ENCODE measurements at places on chromosomes 11 and 22.

DNA sequence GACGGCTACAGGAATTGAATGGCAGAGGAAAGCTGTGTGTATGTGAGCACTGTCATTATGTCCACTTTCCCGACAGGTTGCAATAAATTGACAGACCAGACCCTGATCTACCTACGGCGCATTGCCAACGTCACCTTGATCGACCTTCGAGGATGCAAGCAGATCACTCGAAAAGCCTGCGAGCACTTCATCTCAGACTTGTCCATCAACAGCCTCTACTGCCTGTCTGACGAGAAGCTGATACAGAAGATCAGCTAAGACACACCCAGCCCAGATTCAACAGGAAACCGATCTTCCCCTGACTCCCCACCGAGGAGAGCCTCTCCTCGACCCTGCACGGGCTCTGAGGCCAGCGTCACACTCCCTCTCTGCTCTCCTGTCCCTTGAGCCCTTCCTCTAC lies 11.5 kb upstream of the GRK2 start:
- DNase-seq = no peak

GRCh38 chr11:72831521-72832300 lies 17.5 kb downstream of the ATG16L2 start:
- DNase-seq = peak; percentile 94

GRCh38 chr22:26461188-26461810 lies 22.3 kb downstream of the HPS4 start:
- no peak for DNase-seq

DNA sequence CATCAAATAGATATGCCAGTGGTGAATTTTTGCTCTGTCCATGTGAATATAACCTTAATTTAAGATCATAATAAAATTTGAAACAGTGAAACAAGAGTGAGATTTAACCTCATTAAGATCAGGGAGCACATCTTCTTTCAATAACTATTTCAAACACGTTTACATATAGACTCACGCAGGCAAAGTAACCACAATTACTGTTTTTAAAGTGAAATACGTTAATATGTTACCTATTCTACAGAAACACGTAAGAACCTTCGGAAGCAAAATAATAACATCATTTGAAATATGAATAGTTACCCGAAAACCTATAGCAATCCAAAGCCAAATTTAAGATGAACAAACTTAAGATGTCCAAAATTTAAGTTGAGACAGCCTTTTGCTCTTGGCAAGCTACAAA lies 136.2 kb upstream of the ZC3H12C start:
- no peak for DNase-seq

DNA sequence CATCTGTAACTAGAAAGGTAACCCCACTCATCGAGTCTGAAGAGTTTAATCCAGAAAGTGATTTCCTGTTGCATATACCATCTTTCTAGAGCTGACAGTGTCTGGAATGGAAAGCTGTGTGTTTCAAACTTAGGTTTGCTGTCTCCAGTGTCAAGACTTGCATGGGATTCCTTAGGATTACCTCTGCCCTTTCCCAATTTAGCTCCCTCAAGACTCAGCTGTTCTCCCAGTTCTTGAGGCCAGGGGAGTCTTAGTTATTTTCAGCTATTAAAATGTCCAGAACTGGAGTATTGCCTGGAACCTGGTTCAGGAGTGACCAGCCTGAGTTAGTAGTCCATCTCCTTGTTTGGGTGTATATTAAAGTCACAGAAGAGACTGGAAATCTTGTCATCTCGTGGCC lies 25.0 kb upstream of the LDHA start:
- DNase-seq = no peak

- no peak for DNase-seq
These were observed 180.3 kb downstream of the HIPK3 start for GRCh38 chr11:33437529-33437928.

GRCh38 chr11:69099180-69099579 lies 50.4 kb downstream of the TPCN2 start:
- DNase-seq = no peak

GRCh38 chr11:10540546-10540914 lies 457 bp downstream of the RNF141 start:
- no peak for DNase-seq

GRCh38 chr22:39341179-39341578 lies 8.6 kb upstream of the SYNGR1 start:
- no peak for DNase-seq

GRCh38 chr11:63915961-63916836 lies 765 bp downstream of the RCOR2 start:
- DNase-seq = peak; percentile 81

DNA sequence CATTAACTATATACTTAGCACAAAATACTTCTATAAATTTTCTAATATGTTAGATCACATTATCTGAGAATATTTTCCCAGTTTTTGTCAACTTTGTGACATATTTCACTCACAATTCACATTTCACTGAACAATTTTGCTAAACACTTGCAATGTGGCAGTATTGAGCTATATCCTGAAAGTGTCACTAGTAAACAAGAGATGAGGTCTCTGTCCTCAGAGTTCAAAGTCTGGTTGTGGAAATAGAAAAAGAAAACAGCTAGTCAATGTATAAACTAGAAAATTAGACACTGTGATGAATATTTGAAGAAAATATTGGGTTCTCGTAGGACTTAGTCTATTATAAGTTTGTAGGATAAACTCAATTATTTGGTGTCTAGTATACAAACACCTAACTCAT lies 87.4 kb upstream of the CHORDC1 start:
- no peak for DNase-seq

GRCh38 chr11:129320494-129320893 lies 55.2 kb upstream of the BARX2 start:
- DNase-seq = no peak

GRCh38 chr22:49536571-49537131 lies 291.0 kb downstream of the BRD1 start:
- no peak for DNase-seq

DNA sequence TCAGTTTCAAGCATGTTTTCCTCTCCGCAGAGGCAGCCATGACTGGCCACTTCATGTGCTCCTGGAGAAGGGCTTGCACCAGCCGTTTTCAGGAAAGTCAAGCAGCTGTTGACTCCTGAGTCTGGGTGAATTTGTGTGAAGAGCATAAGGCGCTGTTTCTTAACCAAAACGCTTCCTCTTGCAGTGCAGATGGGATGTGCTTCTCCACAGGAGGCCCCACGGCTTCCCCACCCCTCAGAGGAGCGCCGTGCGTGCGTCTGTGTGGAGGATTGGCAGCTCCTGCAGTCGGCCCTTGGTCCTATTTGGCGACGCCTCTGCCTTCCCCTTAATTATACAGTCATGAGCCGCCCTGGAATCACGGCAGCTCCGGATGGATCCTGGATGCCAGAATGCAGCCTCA lies 54.1 kb upstream of the B3GAT1 start:
- DNase-seq = no peak

All from ascending aorta (tissue), 2 donors.